CD4-positive, alpha-beta T cell treated with Interleukin-15 for 4 hours (primary cell): ENCODE measurements at places on chromosomes 16 and 17.

- no peak for DNase-seq
These were observed 11.4 kb upstream of the MLYCD start for GRCh38 chr16:83887564-83887963.

GRCh38 chr17:13484020-13484419 is 117.7 kb downstream of the HS3ST3A1 start:
- DNase-seq: no peak

GRCh38 chr17:80561541-80562114 is 17.0 kb downstream of the RPTOR start:
- no peak for DNase-seq

GRCh38 chr17:72191356-72191755 is 70.5 kb downstream of the SOX9 start:
- DNase-seq: no peak

GRCh38 chr16:8489580-8489979 is 100.7 kb downstream of the TMEM114 start:
- no peak for DNase-seq

DNA sequence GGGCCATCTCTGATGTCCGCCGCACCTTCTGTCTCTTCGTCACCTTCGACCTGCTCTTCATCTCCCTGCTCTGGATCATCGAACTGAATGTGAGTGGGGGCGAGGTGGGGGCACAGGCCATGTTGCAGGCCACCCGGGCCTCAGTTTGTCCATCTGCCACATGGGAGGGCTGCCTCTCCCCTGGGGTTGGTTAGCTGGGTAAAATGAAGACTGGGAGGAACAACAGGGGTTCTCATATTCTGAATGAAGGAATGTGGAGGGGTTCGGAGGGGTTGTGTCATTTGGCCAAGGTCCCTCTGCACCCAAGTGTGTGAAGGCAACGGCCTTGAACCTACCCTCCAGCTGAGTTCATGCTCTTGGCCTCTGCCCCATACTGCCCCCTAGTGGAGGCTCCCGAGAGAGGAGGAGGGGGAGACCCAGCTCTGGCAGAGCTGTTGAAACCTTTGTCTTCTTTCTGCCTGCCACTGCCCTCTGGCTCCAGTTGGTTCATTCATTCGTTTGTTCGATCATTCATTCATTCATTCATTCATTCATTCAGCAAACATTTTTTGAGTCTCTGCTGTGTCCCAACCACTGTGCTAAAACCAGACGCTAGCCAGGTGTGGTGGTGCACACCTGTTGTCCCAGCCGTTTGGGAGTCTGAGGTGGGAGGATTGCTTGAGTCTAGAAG is 11.4 kb upstream of the TCAP start:
- DNase-seq: peak; percentile 80

- peak; percentile 76 for DNase-seq
These were observed 4.5 kb upstream of the HSD17B1 start for GRCh38 chr17:42548070-42548837.

- no peak for DNase-seq
These were observed 24.0 kb downstream of the GGA3 start for GRCh38 chr17:75237100-75238014.

DNA sequence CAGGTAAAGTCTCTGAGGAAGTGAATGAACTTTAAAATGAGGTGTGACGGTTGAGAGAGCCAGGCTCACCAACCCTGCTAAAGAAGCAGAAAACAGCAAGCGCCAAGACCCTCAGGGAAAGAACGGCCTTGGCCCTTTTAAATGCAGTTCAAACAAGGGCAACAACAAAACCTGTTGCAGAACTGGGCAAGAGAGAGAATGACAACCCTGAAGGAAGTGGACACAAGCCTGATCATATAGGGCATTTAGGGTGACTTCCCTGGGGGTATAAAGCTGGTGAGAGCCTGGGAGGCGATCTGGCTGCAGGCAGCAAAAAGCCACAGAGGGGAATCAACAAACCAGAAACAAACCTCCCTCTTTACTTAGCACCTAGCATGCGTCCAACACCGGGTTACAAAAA is 1.0 kb downstream of the CPPED1 start:
- no peak for DNase-seq

GRCh38 chr17:75373280-75373679 is 32.2 kb downstream of the GRB2 start:
- DNase-seq: no peak

DNA sequence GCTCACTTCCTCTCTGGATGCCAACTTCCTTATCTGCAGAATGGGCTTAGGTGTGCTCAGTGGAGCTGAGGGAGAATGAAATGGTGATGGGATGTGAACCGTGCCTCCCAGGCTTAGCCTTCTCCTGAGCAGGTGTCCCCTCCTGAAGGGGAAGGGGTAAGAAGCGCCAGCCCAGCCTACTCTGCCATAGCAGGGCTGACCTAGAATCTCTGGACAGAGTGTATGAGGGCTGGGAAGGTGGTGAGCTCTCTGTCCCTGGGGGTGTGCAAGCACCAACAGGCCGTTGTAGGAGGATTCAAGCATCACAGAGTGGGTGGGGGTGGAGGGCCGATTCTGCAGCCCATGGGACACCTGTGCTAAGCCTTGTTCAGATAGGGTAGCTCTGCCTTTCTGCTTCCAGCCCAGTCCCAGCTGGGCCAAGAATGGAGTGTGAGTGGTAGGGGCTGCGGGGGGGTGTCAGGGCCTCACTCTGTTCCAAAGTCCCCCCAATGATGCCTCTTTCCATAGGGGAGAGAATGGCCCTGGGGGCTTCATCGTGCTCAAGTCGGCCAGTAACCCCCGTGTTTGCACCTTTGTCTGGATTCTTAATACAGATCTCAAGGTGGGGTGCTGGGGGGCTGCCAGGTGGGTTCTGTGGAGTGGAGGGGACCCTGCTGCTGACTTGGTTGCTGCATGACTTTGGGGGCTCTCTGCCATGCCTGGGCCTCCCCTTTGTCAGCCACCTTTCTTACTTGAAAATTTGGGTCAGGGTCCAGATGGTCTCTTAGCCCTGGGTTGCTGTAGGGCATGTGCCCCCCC is 3.2 kb upstream of the TCAP start:
- no peak for DNase-seq

DNA sequence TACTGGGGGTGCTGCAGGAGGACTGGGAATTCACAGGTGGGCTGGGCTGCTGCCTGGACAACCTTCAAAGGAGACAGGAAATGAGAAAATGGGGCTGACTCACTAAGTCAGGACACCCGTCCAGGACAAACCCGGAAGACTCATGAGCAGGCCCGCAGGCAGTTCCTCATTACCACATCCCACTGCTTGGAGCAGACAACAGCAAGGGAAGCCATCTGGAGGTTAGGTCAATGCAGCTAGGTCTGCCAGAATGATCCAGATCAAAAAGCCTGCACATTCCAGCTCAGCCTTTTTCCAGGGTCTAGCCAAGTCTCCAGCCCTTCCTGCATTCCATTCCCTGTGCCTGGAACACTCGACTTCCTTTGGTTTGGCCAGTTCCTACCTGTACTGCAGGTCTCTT is 536.5 kb upstream of the CDH11 start:
- DNase-seq: no peak

DNA sequence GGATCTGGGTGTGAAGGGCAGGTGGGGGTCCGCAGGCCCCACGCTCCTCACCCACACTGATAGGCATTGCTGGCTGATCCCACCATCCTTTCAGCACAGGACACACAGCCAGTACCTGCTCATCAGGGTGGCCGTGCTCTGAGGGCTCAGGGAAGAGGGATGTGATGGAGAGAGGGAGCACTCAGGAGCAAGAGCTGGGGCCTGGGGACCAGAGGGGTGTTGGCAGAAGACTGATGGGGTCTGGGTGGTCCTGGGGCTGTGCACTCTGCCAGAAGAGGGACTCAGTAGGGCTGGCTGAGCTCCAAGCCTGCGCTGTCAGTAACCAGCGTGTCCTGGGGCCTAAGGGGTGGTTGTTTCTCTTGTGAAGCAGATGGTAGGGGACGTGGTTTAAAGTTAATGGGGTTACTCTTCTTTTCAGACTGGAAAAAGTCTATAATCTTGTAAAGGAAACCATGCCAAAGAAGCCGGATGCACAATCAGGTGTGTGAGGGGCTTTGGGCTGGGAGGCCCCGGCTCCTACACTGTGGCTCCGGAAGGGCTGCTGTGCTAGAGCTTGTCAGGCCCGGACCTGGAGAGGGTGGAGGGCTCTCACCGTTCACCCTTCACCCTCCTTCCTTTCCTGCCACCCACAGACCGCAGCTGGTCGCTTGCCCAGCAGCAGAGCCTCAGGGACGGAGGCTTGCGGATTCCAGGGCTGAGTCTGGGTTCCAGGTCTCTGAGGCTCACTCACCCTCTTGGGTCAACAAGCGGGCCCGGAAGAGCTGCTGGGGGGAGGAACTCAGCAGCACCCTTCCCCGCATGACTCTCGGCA is 27.8 kb downstream of the POLR3E start:
- no peak for DNase-seq

DNA sequence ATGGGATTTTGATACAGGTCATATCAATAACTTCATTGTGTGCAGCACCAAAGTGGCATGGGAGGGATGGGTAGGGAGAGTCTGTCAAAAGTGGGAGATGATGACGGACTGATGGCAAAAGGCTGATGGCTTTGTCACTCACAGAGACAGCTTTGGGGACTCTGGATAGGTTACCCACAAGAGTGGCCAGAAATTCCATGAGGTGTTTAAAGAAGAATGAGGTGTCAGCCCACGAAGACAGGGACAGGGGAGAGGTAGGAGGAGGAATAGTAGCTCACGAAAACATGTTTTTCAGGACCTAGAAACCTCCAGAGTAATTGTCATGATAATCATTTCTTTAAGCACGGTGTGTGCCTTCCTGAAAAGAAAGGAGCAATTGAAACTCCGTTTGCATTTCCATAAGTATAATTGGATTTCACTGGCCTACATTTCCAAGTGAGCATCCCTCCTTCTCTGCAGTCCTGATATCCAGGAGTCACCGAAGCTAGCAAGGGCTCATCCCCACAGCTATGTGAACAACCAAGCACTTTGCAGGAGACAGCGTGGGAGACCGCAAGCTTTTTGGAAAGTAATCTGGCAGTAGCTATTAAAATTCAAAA is 60.0 kb downstream of the HSD17B2 start:
- DNase-seq: no peak

DNA sequence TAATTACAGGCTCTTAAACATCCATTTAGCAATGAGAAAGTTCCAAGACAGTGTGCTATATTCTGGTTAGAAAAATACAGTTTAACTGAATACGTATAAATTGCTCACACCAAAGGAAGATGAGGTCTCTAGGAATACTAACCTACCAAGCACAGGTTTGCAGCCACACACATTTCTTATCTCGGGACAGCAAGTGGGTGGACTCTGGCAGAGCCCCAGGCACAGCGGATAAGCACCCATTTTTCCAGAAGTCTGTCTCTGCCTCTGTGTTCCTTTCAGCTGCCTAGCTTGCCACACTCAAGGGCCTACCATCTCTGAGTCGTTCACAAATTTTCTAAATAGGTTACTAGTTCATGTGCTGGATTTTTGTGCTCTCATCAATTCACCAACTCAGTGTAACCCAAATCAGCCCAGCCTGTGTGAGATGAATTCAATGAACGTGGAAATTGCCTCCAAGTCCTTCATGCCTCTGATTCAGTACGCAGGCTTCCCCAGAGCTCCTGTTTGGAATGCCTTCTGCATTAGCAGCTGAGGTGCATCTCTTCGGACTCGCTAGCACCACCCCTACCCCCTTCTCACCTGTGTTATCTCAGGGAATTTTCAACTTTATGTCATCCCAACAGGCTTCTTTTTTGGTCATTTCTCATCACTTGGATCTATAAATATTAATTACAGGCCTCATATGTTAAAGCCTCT is 581.0 kb upstream of the CDH11 start:
- no peak for DNase-seq
